ENCODE measurements at places on chromosomes 5 and 9. TPM values are rescaled to one million over a fixed set of nuclear protein-coding genes. Genes with fewer than 3 reads are reported as not detected.

- H3K27me3 ChIP-seq: no peaks in the 10 kb centered on the region
- no peaks in the 10 kb centered on the region for H3K4me1 ChIP-seq
- H3K4me3 ChIP-seq: no peak overlapping the region
- H3K36me3 ChIP-seq: no peaks in the 10 kb centered on the region
- no peak for DNase-seq
Observed at GRCh38 chr9:21611891-21612290, 129.8 kb upstream of the IFNE start.

DNA sequence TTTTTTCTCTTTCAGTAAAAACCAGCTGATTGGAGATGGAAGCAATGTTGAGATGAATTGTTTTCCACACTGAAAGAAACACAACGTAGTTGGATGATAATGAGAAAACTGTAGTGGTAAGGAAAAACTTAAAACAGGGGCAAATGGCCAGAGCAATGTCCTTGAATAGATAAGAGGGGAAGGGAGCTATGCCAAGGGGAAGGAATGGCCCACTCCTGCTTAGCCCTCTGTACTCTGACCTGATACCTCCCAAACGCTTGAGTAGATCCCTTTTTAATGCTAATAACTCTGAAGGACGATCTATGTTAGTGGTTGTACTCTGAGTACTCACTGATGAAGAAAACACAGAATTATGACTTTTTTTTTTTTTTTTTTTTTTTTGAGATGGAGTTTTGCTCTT lies 114.7 kb upstream of the DAB2 start:
- H3K27ac ChIP-seq: no peak overlapping the region
- H3K36me3 ChIP-seq: no peaks in the 10 kb centered on the region
- DNase-seq: no peak
- H3K4me3 ChIP-seq: no peak overlapping the region
- H3K4me1 ChIP-seq: no peaks in the 10 kb centered on the region
- no peaks in the 10 kb centered on the region for H3K27me3 ChIP-seq

- H3K4me3 ChIP-seq: no peak overlapping the region
- DNase-seq: no peak
- H3K27ac ChIP-seq: no peak overlapping the region
- H3K36me3 ChIP-seq: no peaks in the 10 kb centered on the region
- no peaks in the 10 kb centered on the region for H3K27me3 ChIP-seq
- H3K4me1 ChIP-seq: no peaks in the 10 kb centered on the region
Observed at GRCh38 chr9:84597131-84597530, 72.4 kb upstream of the NTRK2 start.

DNA sequence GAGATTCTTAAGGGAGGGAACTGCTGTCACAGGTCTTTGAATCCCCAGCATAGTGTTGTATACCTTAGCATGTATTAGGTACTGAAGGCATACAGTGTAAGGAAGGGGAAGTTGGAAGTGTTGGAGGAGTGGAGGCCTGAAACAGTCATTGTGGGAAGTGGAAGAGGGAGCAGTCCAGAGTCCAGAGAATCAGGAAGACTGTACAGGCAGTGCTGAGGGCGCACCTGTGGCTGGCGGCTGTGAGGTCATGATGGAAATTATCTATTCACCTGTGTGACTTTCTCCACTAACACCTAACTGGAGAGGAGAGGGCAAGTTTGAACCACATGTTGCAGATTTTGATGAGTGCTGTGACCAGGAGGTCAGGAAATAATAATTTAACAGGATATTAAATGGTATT lies 119.7 kb upstream of the NIPBL start:
- no peak overlapping the region for H3K27ac ChIP-seq
- no peak overlapping the region for H3K4me3 ChIP-seq
- H3K4me1 ChIP-seq: no peaks in the 10 kb centered on the region
- H3K36me3 ChIP-seq: no peaks in the 10 kb centered on the region
- DNase-seq: no peak

DNA sequence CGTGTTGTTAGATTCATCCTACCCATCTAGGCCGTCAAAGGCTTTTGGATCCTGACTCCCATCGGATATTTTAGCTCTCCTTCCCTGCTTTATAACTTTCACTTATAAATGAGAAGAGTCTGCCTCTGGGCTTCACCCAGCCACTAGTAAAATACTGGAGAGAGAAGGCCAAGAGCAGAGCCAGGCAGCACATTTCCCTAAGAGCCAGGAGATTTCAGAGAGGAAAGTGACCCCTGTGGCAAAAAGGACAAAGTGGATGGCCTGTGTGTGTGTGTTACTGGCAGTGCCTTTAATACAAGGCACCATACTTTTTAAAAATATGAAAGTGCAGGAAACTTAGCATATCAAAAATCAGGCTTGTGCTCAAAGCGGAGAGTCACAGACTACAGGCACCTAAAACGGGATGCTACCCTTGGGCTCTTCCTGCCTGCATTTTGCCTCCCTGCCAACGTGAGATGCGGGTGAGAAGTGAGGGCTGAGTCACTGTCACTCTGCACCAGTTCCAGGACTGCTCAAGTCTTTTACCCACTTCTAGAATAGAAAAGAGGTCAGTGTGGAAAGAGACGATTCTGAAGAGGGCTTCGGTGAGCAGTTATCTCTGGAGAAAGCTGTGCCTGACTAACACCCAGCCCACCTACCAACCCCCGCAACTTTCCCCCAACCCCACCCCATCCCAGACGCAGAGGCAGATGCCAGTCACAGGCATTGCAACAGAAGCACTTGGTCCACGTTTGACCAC lies 15.9 kb downstream of the NFIL3 start:
- H3K4me1 ChIP-seq: no peaks in the 10 kb centered on the region
- no peak overlapping the region for H3K27ac ChIP-seq
- H3K36me3 ChIP-seq: peaks cover 27% of the 10 kb centered on the region
- no peak overlapping the region for H3K4me3 ChIP-seq

DNA sequence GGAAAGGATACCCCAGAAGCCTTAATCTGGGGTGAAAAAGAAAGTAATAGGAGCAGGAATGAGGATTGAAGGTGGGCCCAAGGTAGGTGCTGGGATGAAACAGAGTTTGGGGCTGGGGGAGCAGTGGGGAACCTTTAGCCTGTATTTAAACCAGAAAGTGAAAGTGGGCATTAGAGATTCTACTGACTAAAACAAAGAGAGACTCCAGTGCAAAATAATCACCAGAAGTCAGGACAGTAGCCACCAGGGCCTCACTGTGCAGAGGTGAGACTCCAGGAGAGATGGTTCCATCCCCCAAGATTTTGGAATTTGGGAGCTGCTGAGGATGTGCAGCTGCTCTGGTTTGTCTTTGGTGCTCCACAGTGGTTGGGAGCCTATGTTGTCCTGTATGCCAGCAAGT lies 13.1 kb downstream of the DNAJB5 start:
- DNase-seq: no peak
- no peak overlapping the region for H3K4me3 ChIP-seq
- no peak overlapping the region for H3K27ac ChIP-seq
- no peaks in the 10 kb centered on the region for H3K27me3 ChIP-seq
- peaks cover 5% of the 10 kb centered on the region for H3K36me3 ChIP-seq

DNA sequence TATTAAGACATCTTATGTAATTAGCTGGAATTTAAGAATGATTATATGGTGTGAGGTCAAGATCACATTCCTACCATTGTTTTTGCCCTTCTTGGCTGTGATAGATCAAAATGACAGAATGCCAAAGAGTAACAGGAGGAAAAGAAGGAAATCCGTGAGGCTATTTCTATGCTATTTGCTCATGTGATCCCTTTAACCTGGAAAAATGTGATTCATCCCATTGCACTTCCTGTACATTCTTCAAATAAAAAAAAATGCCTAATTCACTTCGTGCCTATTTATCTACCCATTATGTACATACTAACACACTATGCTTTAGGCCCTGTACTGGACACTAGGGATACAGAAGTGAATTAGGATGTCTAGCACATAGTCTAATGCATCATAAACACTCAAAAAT lies 154.1 kb upstream of the PAPPA start:
- H3K27ac ChIP-seq: no peak overlapping the region
- no peaks in the 10 kb centered on the region for H3K4me1 ChIP-seq
- DNase-seq: no peak
- no peaks in the 10 kb centered on the region for H3K27me3 ChIP-seq

- H3K36me3 ChIP-seq: no peaks in the 10 kb centered on the region
- no peak overlapping the region for H3K4me3 ChIP-seq
- no peaks in the 10 kb centered on the region for H3K4me1 ChIP-seq
- H3K27me3 ChIP-seq: no peaks in the 10 kb centered on the region
Observed at GRCh38 chr9:132472199-132472598, 62.2 kb downstream of the CFAP77 start.

DNA sequence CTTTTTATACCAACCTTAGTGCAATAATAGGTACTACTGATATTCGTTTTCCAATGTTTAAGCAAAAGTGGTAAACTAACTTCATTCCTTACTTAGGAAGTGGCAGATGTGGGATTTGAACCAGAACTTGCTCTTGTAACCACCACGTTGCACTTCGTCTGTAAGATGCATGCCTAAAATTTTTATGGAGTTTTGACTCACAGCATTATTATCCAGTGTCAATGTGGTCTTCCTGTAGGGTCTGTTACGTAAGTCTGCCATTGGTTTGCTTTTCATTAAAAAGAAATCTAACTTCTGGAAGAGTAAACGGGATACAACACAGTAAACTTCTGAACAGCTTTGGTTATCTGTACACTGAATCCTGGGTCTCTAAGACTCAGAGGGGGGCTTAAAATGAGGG lies 521.0 kb upstream of the WWC1 start:
- H3K36me3 ChIP-seq: no peaks in the 10 kb centered on the region
- no peak overlapping the region for H3K27ac ChIP-seq

DNA sequence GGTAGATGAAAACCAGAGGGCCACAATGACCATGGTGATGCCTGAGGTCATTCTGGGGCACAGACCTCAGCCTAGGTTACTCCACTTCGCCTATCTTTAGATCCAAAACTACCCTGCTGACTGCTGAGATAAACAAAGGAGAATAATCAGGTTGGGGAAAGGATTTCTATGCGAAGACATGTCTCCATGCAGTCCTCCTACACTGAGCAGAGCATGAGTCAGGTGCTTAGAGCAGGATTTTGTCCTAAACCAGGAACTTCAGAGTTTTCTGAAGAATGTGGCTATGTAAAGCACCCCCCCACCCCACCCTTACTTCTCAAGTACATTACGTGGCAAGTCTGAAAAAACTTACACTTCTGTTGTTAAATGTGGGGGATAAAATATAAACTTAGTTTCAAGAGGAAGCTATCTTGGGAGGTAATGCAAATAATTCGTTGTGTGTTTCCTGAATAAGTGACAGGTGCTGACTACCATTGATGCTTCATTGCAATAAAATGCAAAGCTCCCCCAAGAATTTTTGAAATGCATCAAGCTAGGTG lies 19.4 kb downstream of the PDCD1LG2 start:
- H3K27me3 ChIP-seq: no peaks in the 10 kb centered on the region
- no peaks in the 10 kb centered on the region for H3K36me3 ChIP-seq
- H3K27ac ChIP-seq: no peak overlapping the region
- no peak overlapping the region for H3K4me3 ChIP-seq
- no peak for DNase-seq

GRCh38 chr5:18003784-18004183 lies 369.5 kb downstream of the TAF11L14 start:
- H3K36me3 ChIP-seq: no peaks in the 10 kb centered on the region
- H3K4me1 ChIP-seq: no peaks in the 10 kb centered on the region
- H3K4me3 ChIP-seq: no peak overlapping the region
- no peak for DNase-seq
- H3K27ac ChIP-seq: no peak overlapping the region
- H3K27me3 ChIP-seq: no peaks in the 10 kb centered on the region

DNA sequence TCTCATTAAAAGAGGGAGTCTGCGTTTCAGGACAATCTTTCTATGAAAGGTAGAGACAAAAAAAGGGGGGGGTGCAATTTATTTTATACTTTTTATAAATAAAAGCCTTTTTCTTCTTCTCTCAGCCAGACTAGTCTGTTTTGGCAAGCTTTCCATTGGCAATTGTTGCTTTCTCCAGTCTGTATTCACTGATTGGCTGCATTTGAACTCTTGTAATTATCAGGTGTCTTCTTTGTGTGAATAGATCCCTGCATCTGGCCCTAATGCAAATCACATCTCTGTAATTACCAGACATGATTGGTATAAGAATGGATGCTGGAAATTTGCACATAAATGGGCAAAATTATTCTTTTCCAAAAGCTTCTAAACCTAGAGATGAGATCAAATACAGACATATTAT lies 7.6 kb upstream of the EQTN start:
- H3K4me3 ChIP-seq: no peak overlapping the region
- DNase-seq: no peak
- no peak overlapping the region for H3K27ac ChIP-seq
- H3K27me3 ChIP-seq: no peaks in the 10 kb centered on the region

GRCh38 chr9:89528131-89528530 lies 30.2 kb upstream of the SEMA4D start:
- no peaks in the 10 kb centered on the region for H3K27me3 ChIP-seq
- no peak overlapping the region for H3K27ac ChIP-seq
- no peak overlapping the region for H3K4me3 ChIP-seq

- DNase-seq: no peak
- no peaks in the 10 kb centered on the region for H3K36me3 ChIP-seq
- no peak overlapping the region for H3K27ac ChIP-seq
- no peak overlapping the region for H3K4me3 ChIP-seq
Observed at GRCh38 chr9:118058227-118058626, 354.0 kb downstream of the TLR4 start.

- no peaks in the 10 kb centered on the region for H3K27me3 ChIP-seq
- no peak overlapping the region for H3K4me3 ChIP-seq
- no peak overlapping the region for H3K27ac ChIP-seq
- H3K36me3 ChIP-seq: peaks cover 3% of the 10 kb centered on the region
- no peaks in the 10 kb centered on the region for H3K4me1 ChIP-seq
- no peak for DNase-seq
Observed at GRCh38 chr5:137703565-137703964, 32.3 kb downstream of the KLHL3 start.

GRCh38 chr9:92439921-92440750 lies 15.9 kb upstream of the OMD start:
- no peak overlapping the region for H3K4me3 ChIP-seq
- no peak overlapping the region for H3K27ac ChIP-seq

DNA sequence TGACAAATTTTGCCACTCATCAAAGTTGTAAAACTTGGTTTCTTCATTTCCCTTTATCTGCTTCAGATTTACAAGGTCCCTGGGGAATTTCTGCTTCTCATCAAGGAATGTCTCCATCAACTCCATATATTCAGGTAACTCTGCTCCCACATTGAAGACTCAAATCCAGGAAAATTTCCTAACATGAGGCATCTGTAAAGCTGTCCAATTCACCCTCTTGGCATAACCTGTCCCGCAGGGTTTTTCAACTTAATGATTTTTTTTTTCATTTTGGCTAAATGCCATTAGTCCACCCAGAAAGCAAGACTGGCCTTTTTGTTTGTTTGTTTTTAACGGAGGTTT lies 50.2 kb upstream of the SLC30A5 start:
- H3K27me3 ChIP-seq: no peaks in the 10 kb centered on the region
- no peak overlapping the region for H3K27ac ChIP-seq
- H3K36me3 ChIP-seq: no peaks in the 10 kb centered on the region
- peak overlapping the region; percentile 72 for H3K4me3 ChIP-seq

GRCh38 chr5:69103521-69103920 lies 9.7 kb downstream of the SLC30A5 start:
- H3K4me3 ChIP-seq: no peak overlapping the region
- H3K4me1 ChIP-seq: no peaks in the 10 kb centered on the region
- H3K36me3 ChIP-seq: peaks cover 35% of the 10 kb centered on the region
- no peak for DNase-seq
- H3K27ac ChIP-seq: no peak overlapping the region

Gene N4BP3
- total RNA-seq: not detected

Gene DND1
- total RNA-seq: 1.8 TPM

Gene LRRTM2
- total RNA-seq: 1.9 TPM

Gene NKD2
- 1.5 TPM for total RNA-seq

Gene CYSRT1
- not detected for total RNA-seq

Gene C5
- 8.3 TPM for total RNA-seq

Gene SPINK7
- total RNA-seq: not detected

Data from thoracic aorta (tissue), 2 donors.